Natural killer cell treated with Interleukin-12 subunit alpha and Interleukin-12 subunit beta and Interleukin-15 and Interleukin-18, amount 100 ng/mL, for 72 hours (primary cell): ENCODE measurements at places on chromosomes 2 and 18.

DNA sequence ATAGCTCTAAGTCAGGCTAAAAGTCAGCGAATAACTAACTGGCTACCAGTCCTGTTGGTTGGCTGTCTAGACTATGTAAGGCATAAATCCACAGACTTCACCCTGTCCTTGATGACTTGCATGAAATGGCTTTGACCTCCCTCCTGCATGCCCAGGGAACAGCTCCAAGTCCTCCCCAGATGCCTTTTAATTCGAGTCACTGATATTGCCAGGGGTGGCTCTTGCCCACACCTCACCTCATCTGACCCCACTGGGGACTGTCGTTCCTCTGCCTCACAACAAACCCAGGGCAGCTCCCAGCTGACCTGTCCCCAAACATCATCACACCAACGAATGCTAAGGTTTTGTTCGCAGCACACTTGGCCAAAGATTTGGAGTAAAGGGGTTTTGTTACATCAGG, 396.0 kb upstream of the ID2 start:
- no peak for DNase-seq

DNA sequence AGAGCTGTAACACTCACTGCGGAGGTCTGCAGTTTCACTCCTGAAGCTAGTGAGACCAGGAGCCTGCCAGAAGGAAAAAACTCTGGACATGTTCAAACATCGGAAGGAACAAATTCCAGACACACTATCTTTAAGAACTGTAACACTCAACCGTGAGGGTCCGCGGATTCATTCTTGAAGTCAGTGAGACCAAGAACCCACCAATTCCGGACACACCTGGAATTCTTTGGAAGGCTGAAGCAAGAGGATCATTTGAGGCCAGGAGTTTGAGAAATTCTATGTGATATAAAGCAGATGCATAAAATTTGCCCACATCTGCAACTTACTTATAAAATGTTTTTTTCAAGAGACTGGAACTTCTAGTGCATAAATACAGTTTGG, 43.5 kb upstream of the ITSN2 start:
- DNase-seq, result no peak

- DNase-seq, result no peak
Observed at GRCh38 chr2:56613920-56614319, 430.1 kb downstream of the CCDC85A start.

- DNase-seq, result no peak
Observed at GRCh38 chr2:144452989-144453336, 67.0 kb downstream of the ZEB2 start.

GRCh38 chr2:216555274-216555673, 56.6 kb downstream of the RPL37A start:
- DNase-seq, result no peak

DNA sequence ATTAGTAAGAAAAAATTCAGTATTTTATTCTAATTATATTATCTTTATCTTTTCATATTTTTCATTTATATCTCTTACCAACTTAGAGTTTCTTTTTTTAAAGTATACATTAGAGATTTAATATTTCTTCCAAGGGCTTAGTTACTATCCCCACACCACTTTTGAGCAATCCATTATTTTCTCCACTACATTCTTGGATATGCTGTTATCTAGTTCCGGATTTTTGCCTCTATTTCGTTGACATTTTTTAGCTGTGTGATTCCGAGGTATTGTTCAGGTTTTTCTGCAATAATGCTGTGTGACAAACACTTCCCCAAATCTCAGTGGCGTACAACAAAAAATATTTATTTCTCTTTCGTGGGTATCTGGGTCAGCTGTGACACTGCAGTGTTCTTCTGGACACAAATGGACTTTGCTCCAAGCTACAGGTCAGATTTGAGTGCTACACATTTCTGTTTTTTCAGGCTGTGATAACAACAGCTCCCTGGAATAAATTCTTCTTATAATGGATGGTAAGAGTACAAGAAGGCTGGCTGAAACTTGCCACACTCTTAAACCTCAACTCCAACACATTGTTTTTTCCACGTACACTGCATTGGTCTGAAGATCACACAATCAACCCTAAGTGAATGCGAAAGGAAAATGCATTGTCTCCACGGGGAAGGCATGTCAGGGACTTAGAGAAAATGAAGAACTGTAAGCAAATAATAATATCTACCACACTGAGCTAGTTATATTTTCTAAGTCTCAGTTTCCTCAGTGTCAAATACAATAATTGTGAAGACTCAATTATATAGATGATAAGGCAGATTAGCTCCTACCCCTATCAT, 50.9 kb upstream of the PSMD14 start:
- no peak for DNase-seq
